NCI-H2107 (cell line): ENCODE measurements at places on chromosomes 6 and 20.

GRCh38 chr6:5102267-5102970, 17.3 kb downstream of the PPP1R3G start:
- DNase-seq = no peak

GRCh38 chr6:143037470-143037869, 23.2 kb upstream of the AIG1 start:
- no peak for DNase-seq

DNA sequence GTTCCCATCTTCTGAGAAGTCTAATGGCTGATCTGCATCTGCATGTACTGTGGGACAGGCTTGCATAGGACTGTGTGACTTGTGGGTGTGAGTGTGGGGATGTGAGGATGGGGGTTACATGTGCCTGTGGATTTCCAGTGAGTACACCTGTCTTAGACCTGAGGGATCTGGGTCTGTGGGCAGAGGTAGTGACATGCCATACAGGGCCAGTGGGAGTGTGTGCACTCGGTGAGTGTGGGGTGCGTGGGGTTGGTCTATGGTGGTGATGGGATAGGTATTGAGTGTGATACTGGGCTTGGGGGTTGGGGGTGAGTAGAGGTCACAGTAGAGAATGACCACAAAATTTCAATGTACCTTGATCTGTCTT, 41.7 kb downstream of the VEGFA start:
- no peak for DNase-seq

DNA sequence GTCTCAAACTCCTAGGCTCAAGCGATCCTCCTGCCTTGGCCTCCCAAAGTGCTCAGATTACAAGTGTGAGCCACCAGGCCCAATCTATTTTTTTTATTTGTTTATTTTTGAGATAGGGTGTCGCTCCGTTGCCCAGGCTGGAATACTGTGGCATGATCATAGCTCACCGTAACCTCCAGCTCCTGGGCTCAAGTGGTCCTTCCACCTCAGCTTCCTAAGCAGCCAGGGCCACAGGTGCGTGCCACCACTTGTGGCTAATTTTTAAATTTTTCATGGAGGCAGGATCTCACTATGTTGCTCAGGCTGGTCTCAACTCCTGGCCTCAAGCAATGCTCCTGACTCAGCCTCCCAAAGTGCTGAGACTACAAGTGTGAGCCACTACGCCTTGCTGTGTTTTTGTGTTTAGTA, 9.8 kb downstream of the KIF3B start:
- DNase-seq = no peak

DNA sequence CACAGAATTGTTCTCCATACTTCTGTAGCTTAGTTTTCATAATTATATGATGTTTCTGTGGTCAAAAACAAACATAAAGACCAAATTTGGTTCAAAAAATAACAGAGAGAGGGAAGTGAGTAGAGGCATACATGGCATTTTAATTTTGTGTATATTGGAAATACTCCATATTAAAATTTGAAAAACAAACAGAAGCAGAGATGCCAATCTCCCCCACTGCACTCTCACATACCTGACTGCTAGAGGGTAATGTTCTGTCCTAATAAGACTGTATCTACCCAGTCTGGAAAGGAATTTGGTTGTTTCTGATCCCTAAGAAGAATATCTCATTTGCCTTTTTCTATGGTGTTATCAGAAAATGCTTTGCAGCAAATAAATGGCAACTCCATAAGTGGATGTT, 959.0 kb upstream of the FLRT3 start:
- no peak for DNase-seq

- DNase-seq = no peak
Observed at GRCh38 chr6:3888153-3888957, 39.2 kb downstream of the FAM50B start.

- no peak for DNase-seq
Observed at GRCh38 chr6:44235269-44235668, 11.6 kb upstream of the HSP90AB1 start.

DNA sequence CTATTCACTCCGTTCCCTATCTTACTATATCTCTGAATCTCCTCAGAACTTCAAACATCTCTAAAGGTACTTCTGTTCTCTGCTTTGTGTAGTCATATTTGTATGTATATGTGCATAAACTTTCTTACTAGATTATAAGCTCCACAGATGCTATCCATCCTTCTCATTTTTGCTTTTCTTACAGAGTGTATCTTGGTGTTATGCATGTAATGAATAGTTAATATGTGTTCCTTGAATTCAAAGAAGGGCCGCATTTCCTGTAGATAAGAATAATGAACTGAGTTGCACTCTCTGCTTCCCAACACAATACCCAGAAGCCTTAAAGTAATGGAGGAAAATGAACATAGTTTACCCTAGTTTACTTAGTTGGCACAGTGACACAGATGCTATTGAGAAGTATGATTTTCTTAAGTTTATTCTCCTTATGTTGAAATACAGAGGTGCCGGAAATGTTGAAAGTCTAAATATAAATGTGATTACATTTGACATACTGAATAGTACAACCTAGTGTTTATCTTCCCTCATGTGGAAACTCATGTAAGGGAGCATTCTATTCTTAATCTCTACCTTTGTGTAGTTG, 6.0 kb downstream of the NUS1 start:
- DNase-seq = no peak

DNA sequence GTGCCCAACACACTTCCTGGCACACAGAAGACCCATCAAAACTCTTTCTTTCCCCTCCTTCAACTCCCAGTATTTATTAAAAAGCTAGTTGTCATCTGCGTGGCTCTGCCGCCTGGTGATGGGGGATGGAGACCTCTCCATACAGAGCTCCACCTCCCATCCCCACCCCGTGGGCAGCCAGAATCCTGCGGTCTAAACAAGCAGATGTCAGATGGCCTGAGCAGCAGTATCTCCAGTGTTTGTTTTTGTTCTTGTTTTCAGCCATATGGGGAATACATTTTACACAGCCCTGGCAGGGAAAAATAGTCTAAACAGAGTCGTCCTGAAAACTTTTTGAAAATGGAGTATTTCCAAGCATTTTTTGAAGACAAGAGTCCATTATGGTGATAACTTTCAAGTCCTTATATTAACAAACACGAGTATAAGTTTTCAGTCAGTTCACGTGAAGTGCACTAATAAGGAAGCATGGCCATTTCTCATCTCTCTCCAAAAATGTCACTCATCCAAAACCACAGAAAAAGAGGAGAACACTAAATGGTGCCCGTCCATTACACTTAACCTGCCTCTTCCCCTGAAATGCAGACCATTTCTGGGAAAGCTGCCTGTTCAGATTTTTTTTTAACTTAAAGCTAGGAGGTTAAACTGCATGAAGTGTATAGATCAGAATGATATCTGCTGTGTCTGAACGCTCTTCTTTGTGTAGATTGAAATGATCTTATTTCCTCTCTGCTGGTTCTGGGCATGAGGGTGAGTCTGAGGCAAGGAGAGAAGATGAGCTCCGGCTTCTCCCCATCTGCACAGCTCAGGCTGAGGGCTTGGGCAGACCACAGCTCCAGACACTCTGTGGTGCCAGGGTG, 91.0 kb downstream of the TCP11 start:
- no peak for DNase-seq

DNA sequence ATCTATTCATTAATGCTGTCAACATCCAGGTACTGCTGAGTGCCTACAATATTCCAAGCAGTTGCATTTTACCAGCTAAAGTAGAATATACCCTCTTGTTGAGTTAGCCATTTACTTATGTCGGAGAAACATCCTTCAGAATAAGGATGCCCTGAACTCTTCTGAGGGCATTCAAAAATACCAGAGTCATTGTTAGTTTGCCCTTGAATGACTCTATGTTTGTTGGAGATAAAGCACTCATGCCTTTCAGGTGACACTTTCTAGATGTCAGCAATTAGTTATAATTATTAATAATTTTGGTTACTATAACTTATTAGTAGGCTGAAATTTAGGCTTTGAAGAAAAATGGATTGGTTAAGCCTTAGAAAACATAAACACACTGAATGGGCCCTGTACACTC, 286.2 kb upstream of the STXBP5 start:
- no peak for DNase-seq

GRCh38 chr20:8534368-8535160, 402.5 kb downstream of the PLCB1 start:
- DNase-seq = no peak

DNA sequence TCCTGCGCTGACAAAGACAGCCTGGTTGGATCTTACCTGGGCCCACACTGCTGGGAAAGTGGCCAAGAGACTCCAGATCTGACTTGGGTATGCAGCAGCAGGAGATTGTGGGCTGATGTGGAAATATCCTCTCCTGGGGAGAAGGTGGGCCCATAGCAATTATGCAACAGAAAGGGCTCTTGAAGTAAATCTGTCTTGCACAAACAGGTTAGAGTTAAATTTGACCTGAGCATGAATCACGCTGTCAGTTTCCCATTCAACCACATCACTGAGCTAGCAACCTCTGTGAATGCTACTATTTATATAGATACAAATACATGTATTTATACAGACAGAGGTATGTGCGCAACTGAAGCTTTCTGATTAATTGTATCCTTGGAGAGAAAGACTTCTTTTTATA, 28.3 kb upstream of the PDYN start:
- DNase-seq = no peak

- DNase-seq = no peak
Observed at GRCh38 chr20:48165401-48165685, 380.1 kb upstream of the SULF2 start.

GRCh38 chr6:72976484-72976883, 248.8 kb downstream of the KHDC1L start:
- DNase-seq = no peak

GRCh38 chr6:114346451-114346850, 3.6 kb upstream of the HS3ST5 start:
- DNase-seq = no peak

- DNase-seq = no peak
Observed at GRCh38 chr20:19451923-19452295, 239.5 kb downstream of the SLC24A3 start.

DNA sequence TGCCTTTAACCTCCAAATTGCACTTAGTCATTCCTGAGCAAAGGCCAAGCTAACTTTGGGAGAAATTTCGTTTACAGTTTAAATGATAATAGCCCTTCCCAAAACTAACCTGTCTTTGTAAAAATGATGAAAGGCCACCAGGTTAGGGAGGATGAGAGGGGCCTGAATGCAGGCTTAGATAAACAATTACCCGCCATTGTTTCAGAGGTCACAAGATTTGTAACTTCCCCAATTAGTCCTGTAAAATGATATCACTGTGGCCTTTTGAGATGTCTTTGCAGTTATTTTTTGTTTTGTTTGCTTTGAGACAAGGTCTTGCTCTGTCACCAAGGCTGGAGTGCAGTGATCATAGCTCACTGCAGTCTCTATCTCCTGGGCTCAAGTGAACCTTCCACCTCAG, 26.3 kb downstream of the GNL1 start:
- no peak for DNase-seq
